NCI-H1048 (cell line): ENCODE measurements at places on chromosomes 6 and 20.

GRCh38 chr6:5084781-5085647, at the start of gene PPP1R3G:
Gene PPP1R3G (plus strand): TSS chr6:5085341. CDS start chr6:5085486, 145 bp downstream.
- DNase-seq = no peak

DNA sequence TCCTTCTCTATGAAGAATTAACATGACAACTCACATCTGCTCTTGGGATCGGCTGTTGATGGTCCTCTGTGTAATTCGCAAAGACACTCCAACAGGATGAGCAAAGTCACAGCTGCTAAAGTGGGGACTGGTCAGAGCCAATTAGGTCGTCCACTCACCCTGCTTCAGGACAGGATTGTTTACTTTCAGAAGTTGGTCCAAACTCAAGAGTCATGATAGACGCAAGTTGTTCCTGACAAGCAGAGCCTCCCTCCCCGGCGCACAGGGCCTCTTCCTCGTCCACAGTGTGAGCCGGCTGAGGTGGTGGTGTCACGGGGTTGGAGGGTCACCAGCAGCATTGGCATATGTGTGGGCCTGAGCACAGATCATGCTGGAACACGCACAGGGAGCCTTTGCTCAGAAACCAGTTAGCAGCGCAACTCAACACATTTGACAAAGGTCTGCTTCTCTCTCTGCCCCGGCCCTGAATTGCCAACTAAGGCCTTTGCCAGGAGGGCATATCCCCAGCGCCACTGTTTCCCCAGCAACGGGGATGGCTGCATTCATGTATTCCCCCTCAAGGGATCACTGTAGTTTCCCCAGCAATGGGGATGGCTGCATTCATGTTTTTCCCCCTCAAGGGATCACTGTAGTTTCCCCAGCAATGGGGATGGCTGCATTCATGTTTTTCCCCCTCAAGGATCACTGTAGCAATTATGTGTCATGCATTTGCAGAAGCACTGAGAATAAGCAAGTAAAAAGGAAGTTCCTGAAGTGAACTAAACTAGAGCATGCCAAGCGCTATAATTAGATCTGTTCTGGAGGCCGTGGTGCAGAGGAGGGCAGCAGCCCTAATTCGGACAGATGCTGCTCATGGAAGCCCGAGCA, 111.7 kb downstream of the THBS2 start:
- DNase-seq = no peak

DNA sequence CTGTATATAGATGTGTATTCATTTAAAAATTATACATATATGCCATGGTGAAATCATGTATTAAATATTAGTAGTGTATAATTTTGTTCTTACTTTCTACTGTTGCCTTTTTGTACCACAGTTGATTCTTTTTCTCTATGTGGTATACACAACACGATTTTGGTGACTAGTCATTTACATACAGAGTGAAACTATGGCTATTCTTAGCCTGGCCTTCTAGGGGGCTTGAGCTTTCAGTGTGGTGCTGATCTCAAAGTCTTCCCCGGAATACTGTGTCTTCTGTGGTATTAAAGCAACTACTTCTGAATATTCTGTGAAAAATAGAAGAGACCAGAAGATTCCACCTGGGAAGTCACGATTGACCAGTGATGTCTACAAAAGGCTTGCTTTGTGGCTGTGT, 301.9 kb downstream of the UTRN start:
- DNase-seq = no peak

DNA sequence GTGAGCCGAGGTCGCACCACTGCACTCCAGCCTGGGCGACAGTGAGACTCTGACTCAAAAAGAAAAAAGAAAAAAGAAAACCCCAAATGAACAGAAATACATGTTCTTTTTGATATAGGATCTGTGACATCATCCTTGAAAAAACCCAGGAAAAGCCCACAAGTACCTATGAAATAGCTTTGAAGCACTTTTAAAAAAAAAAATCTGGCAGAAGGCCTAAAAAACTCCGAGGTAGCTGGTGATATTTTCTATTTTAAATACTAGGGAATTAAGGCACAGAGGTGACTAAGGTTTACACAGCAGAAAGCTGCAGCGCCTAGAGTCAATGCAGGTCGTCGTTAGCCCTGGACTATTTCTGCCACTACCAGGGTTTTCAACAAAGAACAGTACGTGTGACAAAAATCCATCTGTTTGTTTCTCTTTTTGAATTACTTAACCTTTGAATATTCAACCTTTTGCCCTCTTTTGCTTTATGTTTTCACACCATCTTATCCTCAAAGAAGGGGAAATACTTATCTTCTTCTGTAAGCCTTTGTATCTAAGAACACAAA, 39.4 kb upstream of the EEF1A1 start:
- DNase-seq = no peak

- no peak for DNase-seq
Observed at GRCh38 chr6:82506526-82506925, 142.9 kb downstream of the TPBG start.

DNA sequence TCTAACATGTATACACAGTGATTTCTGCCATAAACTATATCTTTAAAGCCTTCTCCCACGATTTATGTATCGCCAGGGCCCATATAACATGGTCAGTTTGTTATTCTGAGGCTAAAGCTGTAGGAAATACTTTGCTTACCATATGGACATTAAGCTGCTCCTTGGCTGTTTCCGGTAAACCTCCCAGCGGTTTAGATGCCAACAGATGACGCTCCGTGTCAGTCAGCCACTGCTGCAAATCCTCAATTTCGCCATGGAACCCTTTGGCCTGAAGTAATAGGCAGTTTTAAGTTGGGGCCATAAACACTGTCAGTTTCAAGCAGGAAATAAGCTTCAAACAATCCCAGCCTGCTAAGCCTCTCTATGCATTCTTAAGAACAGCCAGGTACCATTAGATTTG, 145.4 kb downstream of the DST start:
- no peak for DNase-seq

DNA sequence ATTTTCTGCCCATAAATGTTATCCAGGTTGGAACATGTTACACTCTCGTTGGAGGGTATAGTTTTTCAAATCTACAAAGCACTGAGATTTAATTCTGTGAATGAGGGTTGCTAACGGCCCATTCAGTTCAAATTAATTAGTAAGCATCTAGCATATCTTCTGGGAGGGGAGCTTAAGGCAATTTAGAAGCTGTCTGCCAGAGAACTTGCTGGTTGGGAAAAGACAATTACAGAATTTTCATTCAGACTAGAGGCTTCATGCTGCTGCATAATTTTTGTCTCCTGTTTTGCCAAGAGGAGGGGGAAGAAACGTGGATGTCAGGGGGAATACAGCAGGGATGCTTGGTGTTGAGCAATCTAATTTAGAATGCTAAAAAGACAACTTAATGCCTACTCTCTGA, 268.3 kb upstream of the FAM83B start:
- DNase-seq = no peak

DNA sequence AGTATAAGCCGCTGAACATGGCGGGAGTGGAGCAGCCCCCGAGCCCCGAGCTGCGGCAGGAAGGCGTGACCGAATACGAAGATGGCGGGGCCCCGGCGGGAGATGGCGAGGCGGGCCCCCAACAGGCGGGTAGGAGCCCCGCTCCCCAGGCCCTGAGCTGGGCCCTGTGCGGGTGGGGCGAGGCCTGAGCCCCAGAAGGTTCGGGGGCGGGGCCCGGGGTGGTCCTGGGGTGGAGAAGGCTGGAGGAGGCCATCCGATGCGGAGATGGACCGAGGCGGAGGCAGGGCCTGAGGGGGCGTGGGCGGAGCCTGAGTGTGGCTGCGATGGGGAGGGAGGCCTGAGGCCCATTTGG, 7.1 kb downstream of the L3MBTL1 start:
- DNase-seq = no peak

GRCh38 chr20:10002866-10003265, 31.9 kb upstream of the ANKEF1 start:
- no peak for DNase-seq

DNA sequence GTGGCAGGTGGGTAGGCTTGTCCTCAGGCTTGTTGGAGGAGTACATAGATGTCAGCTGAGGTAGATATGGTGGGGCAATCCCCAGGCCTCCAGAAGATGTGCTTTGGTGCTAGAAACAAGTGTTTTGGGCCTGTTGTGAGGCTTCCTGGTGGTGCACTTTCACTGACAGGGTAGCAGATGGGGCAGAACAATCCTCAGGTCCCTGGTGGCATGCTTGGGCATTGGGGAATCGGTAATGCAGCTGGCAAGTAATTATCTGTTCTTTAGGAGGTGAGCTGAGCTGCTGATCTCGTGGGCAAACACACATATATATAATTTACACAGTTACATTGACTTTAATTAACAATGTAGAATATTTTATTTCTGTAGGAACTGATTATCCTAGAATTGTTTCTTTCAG, 458.7 kb downstream of the BMP2 start:
- no peak for DNase-seq

DNA sequence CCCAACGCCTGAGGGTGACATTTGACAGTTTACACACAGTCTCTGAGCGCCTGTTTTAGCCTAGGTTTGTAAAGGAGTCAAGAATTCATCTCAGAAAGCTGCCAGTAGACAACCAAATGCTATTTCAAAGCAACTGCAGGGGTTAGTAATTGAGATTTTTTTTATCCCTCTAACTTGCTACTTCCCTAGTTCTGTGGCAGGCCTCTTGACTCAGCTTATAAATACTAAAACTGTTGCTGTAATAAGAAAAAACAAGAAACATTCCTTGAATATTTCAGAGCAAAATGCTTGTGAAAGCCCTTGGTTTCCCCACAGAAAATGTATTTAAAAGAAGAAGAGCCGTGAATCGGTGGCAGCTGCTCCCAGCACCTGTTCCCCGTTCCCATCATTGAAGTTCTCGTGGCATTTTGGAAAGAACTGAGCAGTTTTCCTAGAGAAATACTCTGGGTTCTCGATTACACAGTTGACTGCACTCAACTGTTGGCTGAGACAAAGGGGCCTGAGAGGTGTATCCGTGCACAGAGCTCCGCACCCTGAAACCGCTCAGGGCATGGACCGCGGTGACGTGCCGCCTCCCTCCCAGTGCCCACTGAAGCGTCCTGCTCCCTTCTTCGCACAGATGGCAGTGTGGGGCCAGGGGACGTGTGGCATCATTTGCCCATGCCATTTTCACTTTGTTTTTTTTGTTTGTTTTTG, 20.9 kb downstream of the DLL1 start:
- no peak for DNase-seq

DNA sequence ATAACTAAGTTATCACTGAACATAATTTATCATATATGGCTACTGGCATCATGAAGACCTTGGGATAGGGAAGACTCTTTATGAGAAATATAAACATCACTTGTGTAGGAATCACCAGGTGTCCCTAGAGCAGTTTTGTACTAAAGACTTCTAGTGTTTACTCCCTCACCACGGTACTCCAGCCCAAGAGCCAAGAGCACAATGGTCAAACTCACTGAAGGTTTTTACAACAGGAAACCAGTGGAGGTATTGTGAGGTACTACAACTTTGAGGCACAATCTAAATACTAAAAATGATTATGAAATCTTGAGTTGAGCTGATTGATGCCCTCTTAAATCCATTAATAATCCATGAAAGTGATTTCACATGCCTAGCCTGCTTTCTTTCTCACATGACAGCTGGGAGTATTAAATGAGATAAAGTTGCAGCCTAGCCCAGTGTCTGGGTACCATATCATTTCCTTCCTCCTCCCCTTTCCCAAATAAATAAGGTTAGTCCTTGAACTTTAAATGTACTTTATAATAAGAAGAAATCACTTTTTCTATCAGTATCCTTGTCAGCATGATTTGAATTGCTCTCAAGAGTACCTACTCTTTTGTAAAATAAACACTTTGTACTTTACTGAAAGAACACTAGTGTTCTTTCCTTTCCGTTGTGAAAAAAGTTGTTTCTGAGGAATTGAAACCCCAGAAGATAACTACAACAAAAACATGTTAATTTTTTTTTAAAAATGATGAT, 26.5 kb downstream of the GLO1 start:
- DNase-seq = no peak

DNA sequence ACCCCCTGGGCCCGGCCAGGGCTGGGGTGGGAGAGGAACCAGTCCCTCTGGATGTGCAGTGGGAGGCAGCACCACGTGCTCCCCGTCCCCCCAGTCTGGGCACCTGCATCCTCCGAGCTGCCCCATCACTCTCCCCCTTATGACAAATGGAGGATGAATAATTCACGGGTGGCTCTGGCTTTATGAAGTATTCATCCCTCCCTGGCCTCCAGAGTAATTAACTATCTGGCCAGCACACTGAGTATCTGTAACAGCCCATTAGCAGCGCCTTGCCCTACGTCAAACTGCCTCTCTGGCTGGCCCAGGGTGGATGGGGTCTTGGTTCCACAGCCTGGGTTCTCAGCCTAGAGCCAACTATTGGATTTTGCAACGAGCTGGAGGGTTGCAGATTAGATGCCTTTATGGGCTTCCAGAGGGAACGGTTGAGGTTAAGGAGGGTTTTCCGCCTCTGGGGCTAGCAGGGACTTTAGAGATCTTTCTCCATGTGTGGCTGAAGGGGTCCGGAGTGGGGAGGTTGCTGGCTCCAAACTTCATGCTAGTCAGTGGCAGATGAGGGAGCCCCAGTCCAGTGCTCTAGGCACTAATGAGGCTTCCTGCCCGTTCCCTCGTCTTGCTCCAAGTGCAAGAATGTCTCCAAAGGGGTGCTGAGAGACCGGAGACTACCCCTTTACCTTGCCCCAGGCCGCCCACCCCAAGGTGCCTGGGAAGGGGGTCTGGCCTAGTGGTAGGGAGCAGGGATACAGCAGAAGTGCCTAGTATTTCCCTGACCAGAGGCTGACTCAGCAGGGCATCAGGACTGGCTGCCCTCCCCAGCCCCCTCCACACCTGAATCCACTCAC, 53.5 kb upstream of the MLN start:
- DNase-seq = no peak
